ENCODE measurements at places on chromosomes 1 and 21.

- DNase-seq = no peak
These were observed 22.9 kb downstream of the PTPRU start for GRCh38 chr1:29258976-29259801.

GRCh38 chr1:9687874-9688582 lies 36.5 kb downstream of the PIK3CD start:
- DNase-seq = no peak

DNA sequence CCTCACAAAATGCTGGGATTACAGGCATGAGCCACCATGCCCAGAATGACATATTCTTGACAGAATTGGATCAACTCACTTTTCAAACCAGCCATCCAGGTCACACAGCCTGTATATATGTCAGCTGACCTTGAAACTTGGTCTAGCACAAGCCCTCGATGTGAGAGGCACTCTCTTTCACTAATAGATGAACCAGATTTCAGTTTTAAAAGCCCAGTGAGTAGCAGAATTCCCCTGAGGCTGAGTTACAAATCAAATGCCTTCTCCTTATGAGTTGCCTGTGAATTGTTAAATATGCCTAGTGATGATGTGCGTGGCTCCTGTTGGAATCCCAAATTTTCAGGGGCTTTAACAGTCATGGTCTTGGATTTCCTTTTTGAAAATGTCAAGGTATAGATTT lies 88.7 kb downstream of the CD247 start:
- no peak for DNase-seq

GRCh38 chr1:183646776-183647175 lies 6.3 kb downstream of the APOBEC4 start:
- DNase-seq = no peak

DNA sequence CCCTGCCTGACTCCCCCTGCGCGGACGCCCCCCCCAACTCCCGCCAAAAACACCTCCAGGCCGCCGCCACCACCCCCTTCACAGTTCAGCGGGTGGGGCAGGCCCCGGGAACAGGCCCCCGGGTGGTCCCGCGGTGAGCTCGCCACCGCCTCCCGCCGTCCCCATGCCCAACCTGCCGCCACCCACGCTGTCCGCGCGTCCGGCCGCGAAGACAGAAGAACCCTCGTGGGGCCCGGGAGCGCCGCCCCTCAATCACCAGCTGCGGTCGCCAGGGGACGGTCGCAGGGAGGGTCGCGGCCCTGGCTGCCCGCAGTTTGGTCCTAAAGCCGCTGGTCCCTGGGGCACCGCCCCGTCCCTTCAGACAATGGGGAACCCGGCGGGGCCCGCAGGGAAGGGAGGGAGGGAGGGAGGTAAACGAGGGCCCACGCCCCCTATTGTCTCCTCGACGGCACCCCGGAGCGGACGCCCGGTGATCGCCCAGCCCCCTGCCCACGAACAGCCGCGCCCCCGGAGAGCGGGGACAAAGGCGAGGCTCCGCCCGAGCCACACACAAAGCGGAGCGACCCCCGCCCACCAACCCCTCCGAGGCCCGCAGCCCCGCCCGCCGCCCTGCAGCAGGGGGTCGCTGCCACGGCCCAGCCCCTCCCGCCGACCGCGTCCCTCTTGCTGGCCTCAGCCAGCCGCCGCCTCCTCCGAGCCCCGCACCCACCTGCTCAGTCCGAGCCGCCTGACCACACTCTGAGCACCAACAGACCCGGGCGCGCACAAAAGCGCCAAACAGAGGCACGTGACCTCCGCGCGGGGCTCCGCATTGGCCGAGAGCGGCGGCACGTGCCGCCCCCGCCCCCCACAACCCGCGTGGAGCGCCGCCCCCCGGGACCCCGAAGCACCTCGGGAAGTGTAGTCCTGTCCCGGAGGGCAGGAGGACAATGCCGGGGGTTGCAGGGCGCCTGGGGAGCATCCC lies at the start of gene STMN1:
TSS of gene STMN1 (minus strand) at position 740 of the 964 bp plus-strand sequence. CDS start 1,743 bp downstream, outside the sequence.
- DNase-seq = peak; percentile 86

- DNase-seq = no peak
These were observed 22.9 kb downstream of the LCA5L start for GRCh38 chr21:39422527-39423241.

GRCh38 chr1:236023926-236024565 lies 40.8 kb downstream of the NID1 start:
- DNase-seq = no peak

- no peak for DNase-seq
These were observed 27.9 kb downstream of the LRRC8B start for GRCh38 chr1:89552471-89553081.

- DNase-seq = no peak
These were observed 619.0 kb upstream of the CHRM3 start for GRCh38 chr1:238767321-238767720.

- no peak for DNase-seq
These were observed 421.6 kb upstream of the PBX1 start for GRCh38 chr1:164137273-164137925.

DNA sequence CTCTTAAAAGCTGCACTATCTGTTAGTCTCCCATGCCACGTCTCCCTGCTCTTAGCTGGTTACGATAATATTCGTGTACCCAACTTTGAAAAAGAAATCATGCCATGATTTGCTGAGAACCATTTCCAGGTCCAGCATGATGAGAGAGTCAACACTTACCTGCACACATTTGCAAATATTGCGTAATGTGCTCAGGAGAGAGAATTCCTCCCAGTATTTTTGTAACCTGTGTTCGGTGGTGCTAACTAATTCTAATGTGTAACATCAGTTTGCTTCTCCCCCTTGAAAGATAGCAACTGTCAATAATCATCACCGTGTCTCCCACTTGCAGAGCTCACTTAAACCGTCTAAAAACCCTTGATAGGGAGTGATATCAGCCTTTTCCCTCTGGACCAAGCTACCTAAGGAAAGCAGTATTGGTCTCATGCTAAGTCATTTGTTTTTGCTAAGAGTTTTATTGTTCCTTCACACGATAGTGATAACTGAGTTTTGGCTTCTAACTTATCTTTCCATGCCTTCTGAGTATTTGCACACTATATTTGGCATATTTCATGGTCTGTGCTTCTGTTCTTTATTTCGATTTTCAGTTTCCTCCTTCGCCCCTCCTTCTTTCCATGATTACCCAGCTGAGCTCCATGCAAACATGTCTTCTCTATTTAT lies 61.1 kb upstream of the IRF2BP2 start:
- no peak for DNase-seq

- DNase-seq = no peak
These were observed 25.0 kb downstream of the GIPC2 start for GRCh38 chr1:78070758-78071157.

DNA sequence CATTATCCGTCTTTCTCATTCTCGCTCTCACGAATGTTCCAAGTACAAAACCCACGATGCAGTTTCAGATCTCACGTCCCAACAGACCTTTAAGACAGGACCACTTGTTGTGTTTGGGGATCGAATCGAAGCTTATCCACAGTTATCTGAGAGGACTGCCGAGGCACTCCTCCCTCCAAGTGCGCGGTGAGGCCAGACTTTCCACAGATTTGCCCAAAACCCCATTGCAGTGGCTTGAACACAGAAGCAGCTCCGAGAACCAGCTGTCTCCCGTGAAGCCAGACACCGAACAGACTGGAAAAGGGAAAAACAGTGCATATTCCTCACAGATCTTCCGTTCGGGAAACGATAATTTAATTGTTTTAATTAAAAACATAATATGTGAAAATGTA lies 46.5 kb upstream of the COL6A2 start:
- DNase-seq = no peak

- DNase-seq = no peak
These were observed 202.1 kb downstream of the NCAM2 start for GRCh38 chr21:21200103-21200938.

- DNase-seq = no peak
These were observed 25.8 kb upstream of the KCNE1 start for GRCh38 chr21:34537838-34538237.

DNA sequence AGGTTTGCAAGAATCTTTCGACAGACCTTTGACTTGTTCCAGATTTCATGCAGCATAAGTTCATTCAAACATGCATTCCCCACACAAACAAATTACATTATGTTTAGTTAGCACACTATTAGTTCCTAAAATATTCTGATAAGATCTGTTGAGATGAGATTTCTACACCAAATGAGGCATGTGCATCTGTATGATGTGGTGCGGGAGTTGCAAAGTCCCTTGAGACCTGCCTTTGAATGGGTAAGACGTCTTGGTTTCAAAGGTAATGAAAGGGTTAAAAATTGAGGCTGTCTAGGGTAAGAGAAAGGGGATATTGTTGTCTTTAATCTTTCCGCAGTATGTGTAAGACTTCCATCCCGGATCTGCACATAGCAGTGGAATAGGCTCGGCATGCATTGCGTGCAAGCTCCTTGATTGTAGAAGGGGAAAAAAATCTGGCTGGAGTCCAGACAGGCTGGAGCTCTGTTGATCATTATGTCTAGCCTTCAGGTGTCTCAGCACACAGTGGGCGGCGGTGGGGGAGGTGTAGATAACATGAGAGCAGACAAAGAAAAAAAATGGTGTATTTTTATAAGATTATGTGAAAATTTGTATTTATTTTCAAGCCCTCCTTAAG lies 296.6 kb downstream of the PTPRC start:
- DNase-seq = no peak

- DNase-seq = no peak
These were observed 257.7 kb upstream of the SGIP1 start for GRCh38 chr1:66276218-66276617.

- no peak for DNase-seq
These were observed 22.8 kb downstream of the SLAMF7 start for GRCh38 chr1:160761886-160762285.

GRCh38 chr1:17075470-17076255 lies 21.8 kb upstream of the SDHB start:
- no peak for DNase-seq

- no peak for DNase-seq
These were observed 46.0 kb upstream of the FOXO6 start for GRCh38 chr1:41315146-41315822.

- no peak for DNase-seq
These were observed 41.9 kb downstream of the BTG3 start for GRCh38 chr21:17570786-17571185.

GRCh38 chr1:145961425-145962156 lies 2.8 kb downstream of the ANKRD34A start:
- no peak for DNase-seq

GRCh38 chr1:218741852-218742251 lies 396.7 kb downstream of the TGFB2 start:
- DNase-seq = no peak

DNA sequence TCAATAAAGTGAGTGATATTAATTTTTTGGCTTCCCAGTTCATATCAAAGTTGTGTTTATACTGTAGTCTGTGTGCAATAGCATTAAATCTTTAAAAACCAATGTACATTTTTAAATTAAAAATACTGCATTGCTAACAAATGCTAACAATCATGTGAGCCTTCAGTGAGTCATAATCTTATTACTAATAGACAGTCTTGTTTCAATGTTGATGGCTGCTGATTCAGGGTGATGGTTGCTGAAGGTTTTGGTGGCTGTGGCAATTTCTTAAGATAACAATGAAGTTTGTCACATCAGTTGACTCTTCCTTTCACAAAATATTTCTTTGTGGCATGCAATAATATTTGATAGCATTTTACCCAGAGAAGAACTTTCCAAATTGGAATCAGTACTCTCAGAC lies 109.0 kb downstream of the ZMYM4 start:
- DNase-seq = no peak

DNA sequence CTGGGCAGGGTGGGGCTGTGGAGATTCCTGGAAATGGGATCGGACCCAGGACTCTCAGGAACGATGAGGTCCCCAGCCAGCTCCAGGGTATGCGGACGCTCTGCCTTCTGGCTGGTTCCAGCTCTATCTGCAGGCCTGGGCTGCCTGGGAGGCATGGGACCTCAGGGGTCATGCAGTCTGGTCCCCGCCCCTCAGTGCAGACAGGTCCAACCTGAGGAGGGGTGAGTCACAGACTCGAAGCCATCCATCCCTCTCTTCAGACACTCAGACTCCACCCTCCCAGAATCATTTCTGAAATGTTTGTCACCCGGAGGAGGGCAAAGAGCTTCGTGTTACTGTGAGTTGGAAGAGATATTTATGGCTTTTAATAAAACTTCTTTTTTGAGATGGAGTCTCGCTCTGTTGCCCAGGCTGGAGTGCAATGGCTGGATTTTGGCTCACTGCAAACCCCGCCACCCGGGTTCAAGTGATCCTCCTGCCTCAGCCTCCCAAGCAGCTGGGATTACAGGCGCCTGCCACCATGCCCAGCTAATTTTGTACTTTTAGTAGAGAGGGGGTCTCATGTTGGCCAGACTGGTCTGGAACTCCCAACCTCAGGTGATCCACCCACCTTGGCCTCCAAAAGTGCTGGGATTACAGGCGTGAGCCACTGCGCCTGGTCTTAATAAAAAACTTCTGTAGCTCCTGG lies 5.9 kb upstream of the MYOM3 start:
- no peak for DNase-seq

Data from stimulated activated CD4-positive, alpha-beta T cell treated with anti-CD3 and anti-CD28 coated beads, Interleukin-1b, Interleukin-23, amount 100 ng/mL, for 24 hours (primary cell).